Stimulated activated CD8-positive, alpha-beta memory T cell treated with anti-CD3 and anti-CD28 coated beads, Interleukin-7, amount 100 ng/mL, for 1 hour (primary cell): ENCODE measurements at places on chromosomes 1 and 21.

DNA sequence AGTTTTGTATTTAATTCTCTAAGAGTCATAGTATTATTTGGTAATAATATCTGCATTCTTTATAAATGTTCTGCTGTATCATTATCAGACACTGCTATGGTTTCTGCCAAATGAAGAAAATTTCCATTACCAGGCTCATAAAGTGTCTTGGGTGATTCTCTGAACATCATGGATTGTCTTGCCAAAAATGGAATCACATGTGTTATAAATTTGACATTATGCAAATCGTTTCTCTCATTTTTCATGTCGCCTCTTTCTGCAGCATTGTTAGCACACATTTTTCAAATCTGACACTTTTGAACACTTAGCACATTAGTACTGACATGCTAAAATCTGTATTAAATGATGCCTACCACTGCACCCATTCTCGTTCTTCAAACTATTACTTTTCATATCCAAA, 74.2 kb upstream of the NEK7 start:
- no peak for DNase-seq

GRCh38 chr1:106722466-106722865, 334.0 kb upstream of the PRMT6 start:
- DNase-seq = no peak

GRCh38 chr1:109185990-109186732, 27.6 kb upstream of the SARS1 start:
- DNase-seq = no peak

- no peak for DNase-seq
Observed at GRCh38 chr1:77556045-77556444, 126.4 kb downstream of the ZZZ3 start.

- no peak for DNase-seq
Observed at GRCh38 chr1:110068646-110069403, 1.6 kb downstream of the ALX3 start.

DNA sequence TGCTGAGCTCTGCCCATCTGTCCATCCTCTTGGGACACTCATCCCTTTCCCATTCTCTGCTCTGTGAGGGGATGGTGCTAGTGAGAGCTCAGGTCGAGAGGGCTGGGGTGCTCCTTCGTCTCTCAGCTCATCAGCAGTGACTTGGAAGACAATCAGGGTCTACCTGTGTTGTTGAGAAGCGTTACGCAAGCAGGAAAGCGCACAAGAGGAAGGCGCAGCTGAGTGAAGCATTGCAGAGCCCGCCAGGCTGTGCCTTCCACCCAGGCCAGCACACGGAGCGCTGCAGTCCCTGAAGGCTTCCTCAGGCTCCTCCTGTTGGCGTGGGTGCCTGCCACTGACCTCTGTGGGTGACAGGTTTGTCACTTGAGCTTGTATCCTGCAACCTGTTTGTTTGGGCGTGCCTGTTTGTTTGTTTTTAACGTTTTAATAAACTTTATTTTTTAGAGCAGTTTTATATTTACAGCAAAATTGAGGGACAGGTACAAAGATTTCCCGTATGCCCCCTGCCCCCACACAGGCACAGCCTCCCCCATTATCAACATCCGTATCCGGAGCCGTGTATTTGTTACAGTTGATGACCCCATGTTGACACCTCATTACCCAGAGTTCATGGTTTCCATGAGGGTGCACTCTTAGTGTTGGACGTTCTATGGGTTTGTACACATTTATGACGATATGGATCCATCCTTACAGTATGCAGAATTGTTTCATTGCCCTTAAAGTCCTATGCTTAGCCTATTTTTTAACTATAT, 36.7 kb downstream of the ADARB1 start:
- DNase-seq = no peak

DNA sequence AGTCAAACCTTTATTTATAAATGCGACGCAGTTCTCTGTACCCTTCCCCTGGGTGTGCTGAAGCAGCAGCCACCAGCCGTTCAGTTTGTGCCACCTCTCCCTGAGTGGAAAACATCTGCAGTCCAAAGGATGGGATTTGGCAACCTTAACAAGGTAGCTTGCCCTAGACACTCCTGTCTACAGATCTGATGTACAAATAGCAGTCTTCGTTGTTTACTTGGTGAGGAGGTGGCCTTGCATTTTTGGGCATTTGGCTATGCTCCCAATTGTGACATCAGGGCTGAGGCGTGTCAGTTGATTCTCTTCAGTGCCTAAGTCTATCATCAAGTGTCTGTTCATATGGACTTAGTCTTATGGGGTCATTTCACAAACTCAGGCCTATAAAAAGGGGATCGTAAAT, 59.8 kb downstream of the KDM1A start:
- DNase-seq = no peak

DNA sequence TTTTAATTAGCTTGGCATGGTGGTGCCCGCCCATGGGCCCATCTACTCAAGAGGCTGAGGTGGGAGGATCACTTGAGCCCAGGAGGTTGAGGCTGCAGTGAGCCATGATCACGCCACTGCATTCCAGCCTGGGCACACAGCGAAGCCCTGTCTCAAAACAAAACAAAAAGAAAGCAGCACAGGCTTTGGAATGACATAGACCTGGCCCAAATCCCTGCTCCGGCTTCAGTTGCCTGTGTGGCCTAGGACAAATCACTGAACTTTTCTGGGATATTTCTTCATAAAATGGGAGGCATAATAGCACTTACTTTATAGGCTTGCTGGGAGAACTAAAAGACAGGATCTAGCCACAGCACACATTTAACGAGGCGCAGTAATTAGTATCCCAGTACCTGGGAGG, 2.4 kb downstream of the PEAR1 start:
- no peak for DNase-seq

GRCh38 chr1:212977781-212978645, 27.7 kb downstream of the VASH2 start:
- no peak for DNase-seq

DNA sequence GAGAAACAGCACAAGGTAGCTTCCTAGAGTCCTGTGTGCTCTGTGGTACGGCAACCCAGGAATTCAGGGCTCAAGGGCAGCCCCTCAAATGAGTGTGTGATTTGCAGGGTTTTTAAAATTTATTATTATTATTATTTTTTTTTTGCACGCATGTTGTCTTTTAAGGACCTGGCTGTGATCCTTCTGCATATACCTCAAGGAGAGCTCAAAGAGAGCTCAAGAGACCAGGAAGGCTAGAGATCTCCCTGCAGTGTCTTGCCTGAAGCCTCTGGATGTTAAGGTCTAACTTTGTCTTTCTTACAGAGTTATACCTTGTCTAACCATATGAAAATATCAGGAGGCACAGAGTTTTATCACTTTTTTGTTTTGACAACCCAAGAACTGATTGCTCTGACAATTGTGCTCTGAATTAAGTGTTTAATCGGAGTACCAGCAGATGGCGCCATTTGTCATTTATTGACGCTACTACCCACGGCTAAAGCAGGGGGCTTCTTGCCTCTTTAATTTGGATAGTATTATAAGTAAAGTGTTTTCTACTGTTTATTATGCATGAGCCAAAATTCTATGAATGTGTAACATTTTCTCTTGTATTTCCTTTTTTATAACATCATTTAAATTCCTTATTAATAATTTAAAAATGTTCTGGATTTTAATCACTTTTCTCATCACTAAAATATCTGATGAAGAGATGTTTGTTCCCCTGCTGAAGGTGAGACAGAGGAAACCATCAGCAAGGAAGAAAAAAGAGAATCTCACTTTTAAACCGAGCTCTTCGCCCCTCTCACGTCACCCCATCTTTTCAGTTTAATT, 35.8 kb upstream of the LMO4 start:
- DNase-seq = peak; percentile 24

GRCh38 chr21:15407585-15407984, 322.2 kb upstream of the USP25 start:
- DNase-seq = no peak

- no peak for DNase-seq
Observed at GRCh38 chr1:245345191-245345884, 190.6 kb downstream of the KIF26B start.

DNA sequence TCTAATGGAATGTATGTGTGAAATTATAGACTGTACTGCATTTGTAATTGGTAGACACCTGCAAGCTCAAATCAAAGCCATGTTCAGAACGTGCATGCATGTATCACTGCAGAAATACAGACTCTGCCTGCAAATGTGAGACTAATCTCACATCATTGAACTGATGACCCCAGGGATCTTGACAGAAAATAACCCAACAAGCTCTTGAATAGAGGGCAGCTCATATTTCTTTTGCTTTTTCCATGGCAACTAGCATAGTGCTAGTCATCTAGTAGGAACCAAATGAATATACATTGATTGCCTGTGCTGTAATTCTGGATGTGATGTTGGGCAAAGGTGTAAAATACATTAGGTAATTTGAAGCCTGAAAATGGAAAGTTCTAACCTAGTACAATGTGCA, 62.4 kb downstream of the PTPRC start:
- no peak for DNase-seq

DNA sequence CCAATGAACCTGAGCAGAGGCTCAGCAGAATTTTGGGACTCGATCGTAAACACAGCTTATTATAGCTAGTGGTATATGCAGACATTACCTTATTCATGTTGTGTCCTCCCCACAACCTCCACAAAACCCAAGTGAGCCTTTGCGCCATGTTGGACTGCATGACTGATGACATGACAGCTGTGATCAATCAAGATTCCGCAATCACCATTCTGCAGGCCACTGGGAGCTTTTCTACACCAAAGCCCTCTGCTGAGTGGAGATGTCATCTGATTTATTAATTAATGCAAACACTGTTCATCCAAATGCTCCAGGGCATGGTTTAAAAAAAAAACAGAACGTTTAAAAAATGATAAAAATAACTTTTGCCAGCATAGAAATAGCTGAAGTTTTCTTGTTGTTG, 7.9 kb upstream of the SRP9 start:
- no peak for DNase-seq

DNA sequence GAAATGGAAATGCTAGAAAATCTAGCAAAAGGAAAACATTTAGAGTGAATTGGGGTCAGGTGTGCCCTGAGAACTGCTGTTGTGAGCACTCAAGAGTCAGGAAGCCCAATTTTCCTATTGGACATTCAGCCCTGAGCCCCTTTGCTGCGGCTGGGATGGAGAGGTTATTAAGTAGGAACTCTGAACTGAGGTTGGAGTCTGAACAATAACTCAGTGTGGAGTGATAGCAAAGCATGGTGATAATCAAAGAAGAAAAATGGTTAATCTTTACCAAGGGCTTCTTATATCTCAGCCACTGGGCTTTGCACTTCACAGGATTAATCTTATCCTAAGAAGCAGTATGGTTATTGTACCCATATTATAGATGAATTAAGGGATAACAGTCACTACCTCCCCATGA, 52.0 kb downstream of the TMCO4 start:
- no peak for DNase-seq
